HTR-8/SVneo (cell line): ENCODE measurements at places on chromosomes 3 and 15.

DNA sequence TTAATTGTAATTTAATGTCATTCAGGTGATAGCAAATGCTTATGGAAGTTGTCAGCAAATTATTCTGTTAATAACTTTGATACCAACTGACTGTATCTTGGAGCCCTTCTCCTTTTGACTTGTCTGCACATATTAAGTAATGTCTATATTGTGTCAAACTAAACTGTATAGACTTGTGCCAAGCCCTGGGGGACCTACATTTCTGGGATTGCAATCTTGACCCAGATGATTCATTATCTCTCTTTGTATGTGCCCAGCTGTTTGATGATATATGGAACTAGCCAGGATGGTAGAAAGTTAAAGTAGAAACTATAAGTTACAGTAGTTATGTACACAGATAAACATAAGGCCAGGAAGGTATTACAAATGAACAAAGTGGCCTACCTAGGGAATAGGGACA, 402.8 kb upstream of the RARB start:
- DNase-seq, result no peak

DNA sequence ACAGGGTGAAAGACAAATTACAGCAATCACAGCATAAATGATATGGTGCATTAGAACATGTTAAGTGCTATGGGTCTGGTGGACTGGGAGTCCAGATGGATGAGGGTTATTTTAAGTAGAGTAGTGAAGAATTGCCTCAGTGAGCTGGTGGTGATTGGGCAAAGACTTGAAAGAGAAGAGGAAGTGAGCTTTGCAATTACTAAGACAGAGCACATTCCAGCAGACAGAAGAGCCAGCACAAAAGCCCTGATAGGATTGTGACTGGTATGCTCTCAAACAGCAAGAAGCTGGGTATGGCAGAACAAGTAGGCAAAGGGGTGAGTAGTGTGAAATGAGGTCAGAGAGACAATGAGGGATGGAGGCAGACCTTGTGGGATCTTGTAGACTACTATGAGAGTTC, 2.1 kb upstream of the ACKR4 start:
- no peak for DNase-seq

GRCh38 chr3:187734841-187735240, 10.4 kb downstream of the BCL6 start:
- DNase-seq, result no peak

DNA sequence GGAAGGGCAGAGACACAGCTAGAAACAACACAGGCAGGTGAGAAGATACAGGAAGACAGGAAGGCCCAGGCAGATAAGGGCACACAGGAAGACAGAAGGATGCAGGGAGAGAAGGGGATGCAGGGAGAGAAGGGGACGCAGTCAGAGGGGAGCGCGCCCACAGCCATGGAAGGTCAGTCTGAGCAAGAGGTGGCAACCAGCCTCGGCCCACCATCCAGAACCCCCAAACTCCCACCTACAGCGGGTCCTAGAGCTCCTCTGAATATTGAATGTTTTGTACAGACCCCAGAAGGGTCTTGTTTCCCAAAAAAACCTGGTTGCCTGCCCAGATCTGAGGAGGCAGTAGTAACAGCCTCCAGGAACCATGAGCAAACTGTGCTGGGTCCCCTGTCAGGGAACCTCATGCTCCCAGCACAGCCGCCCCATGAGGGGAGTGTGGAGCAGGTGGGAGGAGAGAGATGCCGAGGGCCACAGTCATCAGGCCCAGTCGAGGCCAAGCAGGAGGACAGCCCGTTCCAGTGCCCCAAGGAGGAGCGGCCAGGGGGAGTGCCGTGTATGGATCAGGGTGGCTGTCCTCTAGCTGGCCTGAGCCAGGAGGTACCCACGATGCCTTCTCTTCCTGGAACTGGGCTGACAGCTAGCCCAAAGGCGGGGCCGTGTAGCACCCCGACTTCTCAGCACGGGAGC, 27.6 kb upstream of the SLC28A1 start:
- DNase-seq, result no peak

- DNase-seq, result peak; percentile 52
These were observed 227.6 kb upstream of the BHLHE40 start for GRCh38 chr3:4751502-4752101.

DNA sequence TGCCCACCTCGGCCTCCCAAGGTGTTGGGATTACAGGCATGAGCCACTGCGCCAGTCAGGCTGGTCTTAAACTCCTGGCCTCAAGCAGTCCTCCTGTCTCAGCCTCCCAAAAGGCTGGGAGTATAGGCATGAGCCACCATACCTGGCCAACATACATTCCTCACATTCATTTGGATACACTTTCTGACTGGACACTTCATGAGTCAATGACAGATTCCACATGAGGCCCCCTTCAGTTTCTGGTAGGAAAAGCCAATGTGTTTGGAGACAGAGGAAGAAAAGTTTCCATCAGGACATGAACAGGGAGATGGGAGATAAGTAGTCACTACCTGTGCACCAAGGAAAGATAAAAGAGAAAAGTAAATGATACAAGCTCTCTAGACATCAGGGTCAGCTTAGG, 49.4 kb upstream of the GSK3B start:
- DNase-seq, result no peak

DNA sequence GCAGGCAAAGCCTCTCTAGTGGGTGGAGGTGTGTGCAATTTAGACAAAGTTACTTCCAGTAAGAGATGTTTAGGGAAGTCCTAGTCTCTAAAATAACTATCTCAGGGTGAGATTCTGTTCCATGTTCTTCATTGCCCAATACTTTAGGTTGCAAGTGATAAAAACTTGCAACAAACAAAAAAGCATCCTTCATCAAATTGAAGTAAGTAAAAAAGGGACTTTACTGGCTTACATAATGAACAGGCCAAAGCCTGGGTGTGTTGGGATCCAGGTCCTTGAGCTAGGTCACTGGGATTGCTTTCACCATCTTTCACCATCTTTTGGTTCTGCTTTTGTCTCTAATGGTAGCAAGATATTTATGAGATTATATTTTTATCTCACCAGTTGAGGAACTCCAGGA, 38.3 kb downstream of the CX3CR1 start:
- DNase-seq, result no peak
